ENCODE measurements at places on chromosomes 6 and 20.

DNA sequence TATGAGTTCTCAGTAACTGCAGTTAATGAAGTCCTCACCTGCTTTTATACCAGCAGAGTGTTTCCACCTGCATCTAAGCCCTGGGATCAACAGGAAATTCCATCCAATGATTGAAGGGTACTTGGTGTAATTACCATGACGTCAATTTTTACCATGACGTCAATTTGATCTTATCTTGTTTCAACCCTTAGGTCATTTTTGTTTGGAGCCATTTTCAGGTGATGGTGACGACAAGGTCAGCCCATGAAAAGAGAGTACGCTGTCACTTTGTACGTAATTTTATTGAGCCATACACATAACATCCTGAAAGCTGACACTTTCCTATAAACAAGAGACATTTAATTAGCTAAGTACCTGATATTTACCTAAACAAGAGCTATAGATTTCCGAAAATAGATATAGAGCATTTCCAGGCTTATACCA, at the start of gene CGA:
CGA (minus strand) TSS at position 20 of the 423 bp plus-strand sequence. CDS start 6,906 bp downstream, outside the sequence.
- DNase-seq = no peak

DNA sequence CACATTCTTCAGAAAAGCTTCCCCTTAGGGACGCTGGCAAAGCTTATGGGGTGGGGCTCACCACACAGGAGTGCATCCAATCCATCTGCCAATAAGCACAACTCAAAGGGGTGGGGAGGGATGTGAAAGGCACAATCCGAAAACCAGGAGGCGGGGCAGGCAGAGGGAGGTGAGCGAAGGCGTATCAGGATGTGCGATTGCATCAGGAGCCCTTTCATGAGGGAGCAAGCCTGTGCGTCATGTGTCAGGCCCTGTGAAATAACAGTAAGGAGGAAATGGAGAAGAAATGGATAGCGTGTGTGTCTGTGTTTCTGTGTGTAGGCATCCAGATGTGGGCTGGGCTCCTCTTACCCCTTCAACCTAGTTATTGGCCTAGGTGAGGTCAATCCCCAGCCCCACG, 382.4 kb upstream of the CDH4 start:
- no peak for DNase-seq

DNA sequence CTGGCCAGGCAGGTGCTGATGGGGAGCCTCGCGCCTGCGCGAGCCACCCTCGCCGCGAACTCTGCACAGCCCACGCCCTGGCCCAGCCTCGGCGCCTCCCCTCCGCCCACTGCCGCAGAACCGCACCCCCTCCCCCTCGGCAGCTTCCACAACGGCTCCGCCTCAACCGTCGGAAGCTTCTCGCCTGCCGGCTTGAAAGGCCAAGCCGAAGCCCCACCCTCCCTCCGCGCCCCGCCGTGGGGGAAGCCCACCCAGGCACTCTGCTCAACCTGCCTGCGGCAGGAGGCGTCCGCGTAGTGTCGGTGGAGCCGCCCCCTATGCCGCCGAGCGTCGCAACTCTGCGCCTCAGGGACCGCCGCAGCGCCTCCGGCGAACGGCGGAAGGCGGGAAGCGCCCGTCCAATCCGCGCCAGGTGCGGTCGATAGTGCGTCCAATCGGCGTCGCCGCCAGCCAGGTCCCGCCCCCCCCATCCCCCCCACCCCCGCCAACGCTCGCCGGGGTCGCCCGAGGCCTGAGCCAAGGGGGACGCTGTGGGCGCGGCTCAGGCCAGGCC, at the start of gene SYCP2:
SYCP2 (minus strand) TSS at position 342 of the 553 bp plus-strand sequence. CDS start 11,224 bp downstream, outside the sequence.
- DNase-seq = peak; percentile 56

GRCh38 chr6:75935473-75935793, 137.0 kb downstream of the IMPG1 start:
- no peak for DNase-seq

DNA sequence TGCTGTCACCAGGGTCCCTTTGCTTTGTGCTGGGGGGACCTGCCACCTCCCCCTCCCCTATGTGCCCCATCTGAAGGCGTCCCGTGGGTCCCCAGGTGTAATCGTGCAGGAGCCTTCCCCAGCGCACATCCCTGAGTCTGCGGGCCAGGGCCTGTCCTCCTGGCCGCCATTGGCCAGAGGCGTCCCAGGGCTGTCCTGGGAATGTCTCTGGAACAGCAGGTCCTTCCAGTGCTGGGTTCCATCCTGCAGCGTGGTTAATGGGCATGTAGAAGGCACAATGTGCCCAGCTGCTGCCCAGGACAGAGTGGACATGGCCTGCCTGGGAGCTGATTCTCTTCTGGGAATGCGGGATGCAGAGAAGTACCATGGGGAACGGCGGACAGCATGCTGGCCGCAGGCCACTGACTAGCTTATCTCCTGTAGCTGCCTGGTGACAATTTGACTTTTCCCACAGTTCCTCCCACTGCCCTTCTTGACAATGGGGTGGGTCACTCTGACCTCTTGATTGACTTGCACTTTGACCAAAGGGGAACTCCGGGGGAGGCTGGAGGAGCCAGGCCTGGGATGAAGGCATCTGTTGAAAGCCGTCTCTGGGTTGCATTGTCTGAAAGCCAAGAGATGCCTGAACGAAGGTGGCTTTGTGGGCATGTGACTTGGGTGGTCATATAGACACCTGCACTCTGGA, 64.0 kb downstream of the CTCFL start:
- DNase-seq = no peak

GRCh38 chr6:15502446-15503345, 160.1 kb downstream of the DTNBP1 start:
- no peak for DNase-seq

GRCh38 chr20:16477632-16478031, 95.6 kb downstream of the KIF16B start:
- no peak for DNase-seq

GRCh38 chr6:69785697-69786096, 11.1 kb downstream of the LMBRD1 start:
- no peak for DNase-seq

- DNase-seq = no peak
Observed at GRCh38 chr6:20916086-20916485, 381.8 kb downstream of the CDKAL1 start.

DNA sequence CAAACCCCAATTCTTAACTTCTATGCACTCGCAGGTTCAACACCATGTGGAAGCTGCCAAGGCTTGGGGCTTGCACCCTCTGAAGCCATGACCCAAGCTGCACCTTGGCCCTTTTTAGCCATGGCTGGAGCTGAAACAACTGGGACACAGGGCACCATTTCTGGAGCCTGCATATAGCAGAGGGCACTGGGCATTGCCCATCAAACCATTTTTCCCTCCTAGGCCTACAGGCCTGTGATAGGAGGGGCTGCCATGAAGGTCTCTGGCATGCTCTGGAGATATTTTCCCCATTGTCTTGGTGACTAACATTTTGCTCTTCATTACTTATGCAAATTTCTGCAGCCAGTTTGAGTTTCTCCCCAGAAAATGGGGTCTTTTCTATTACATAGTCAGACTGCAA, 484.7 kb downstream of the EPHA7 start:
- no peak for DNase-seq

DNA sequence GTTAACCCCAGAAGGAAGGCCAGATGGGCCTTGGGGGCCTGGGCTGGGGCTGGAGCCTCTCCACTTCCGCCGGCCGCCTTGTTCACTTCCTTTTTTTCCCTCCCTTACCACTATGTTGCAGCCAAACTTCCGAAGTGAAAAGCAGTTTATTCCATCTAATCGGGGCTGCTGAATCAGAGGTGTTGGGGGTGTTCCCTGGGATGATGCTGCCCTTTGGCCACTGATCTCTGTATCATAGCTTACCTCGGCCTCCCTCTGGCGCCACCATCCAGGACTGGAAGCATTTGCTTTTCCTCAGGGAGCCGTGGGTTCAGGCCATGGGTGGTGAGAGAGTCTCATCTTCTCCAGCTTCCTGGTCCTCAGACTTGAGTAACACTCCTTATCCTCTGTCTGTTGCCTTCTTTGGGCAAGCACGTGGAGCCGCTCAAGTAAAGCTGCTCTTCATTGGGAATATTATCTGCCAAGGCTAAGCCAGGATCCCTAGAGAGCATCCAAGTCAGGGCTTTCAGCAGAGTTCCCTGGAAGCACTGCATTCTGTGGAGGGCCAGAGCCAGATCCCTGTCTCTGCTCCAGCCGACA, 39.6 kb downstream of the SLX4IP start:
- DNase-seq = no peak

DNA sequence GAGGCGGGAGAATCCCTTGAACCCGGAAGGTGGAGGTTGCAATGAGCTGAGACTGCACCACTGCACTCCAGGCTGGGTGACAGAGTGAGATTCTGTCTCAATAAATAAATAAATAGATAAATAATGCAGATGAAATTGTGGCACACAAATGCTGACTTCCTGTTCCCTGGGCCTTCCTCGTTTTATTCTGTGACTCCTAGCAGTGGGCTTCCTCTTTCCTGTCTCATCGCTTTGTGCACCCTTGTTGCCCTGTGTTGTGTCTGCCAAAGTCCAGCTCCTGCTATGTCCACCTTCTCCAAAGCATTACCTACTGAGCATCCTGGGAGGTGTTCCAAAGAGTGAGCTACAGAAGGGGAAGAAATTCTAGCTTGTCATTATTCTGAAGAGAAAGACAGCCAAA, 100.2 kb upstream of the TIAM2 start:
- DNase-seq = no peak

DNA sequence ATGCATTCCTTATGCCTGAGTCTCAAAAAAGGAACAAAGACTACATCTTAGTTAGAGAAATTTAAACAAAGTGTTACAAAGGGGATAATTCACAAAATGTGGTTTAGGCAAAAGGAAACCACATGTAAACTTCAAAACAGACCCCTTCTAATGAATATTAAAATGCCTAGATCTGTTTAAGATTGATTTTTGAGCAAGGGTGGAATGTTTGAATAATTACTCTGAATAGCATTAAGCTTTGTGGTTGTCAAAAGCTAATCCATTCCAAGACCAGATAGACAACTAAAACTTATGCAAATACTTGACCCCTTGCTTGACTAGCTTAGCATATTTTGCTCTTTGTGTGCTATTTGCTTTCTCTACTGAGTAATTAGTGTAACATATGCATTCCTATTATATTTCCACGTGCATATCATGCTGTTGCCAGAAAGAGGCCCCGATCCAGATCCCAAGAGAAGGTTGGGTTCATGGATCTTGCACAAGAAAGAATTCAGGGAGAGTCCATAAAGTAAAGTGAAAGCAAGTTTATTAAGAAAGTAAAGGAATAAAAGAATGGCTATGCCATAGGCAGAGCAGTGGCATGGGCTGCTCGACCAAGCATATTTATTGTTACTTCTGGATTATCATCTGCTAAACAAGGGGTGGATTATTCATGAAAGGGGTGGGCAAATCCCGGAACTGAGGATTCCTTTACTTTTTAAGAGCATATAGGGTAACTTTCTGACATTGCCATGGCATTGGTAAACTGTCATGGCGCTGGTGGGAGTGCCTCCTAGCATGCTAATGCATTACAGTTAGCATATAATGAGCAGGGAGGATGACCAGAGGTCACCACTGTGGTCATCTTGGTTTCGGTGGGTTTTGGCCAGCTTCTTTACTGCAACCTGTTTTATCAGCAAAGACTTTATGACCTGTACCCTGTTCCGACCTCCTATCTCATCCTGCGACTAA, 1193.4 kb upstream of the EYS start:
- DNase-seq = no peak

GRCh38 chr6:85975957-85976356, 333.3 kb upstream of the SYNCRIP start:
- no peak for DNase-seq

- no peak for DNase-seq
Observed at GRCh38 chr20:25486377-25486776, 78.9 kb downstream of the GINS1 start.

GRCh38 chr20:6685181-6685582, 82.3 kb upstream of the BMP2 start:
- DNase-seq = no peak

DNA sequence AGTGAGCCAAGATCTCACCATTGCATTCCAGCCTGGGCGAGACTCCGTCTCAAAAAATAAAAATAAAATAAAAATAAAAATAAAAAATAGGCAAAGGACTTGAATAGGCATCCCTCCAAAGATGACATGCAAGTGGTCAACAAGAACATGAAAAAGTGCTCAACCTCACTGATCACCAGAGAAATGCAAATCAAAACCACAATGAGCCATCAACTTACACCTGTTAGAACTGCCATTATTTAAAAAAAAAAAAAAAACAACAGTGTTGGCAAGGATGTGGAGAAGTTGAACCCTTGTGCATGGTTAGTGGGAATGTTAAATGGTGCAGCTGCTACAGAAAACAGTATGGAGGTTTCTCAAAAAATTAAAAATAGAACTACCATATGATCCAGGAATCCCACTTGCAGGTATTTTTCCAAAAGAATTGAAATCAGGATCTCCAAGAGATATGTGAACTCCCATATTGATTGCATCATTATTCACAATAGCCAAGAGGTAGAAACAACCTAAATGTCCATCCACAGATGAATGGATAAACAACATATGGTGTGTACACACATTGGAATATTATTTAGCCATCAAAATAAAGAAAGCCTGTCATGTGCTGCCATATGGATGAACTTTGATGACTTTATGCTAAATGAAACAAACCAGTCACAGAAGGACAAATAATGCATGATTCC, 2.8 kb downstream of the C20orf203 start:
- no peak for DNase-seq

- no peak for DNase-seq
Observed at GRCh38 chr6:105111871-105112270, 67.9 kb downstream of the POPDC3 start.

DNA sequence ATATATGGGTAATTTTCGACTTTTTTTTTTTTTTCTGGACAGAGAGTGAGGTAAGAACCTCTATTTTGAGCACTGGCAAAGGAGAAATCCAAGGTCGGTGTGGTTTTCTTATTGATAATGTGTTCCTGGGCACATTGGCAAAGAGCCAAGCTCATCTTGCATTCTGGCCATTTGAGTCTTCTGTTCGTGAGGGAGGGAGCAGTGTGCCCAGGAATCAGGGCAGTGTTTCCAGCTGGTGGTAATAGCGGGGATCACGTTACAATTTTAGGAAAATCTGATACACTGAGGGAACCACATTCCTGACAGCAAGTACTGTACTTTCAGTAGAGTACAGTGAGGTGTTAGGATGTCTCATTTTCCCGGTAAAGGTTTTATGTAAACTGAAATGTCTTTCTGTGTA, 442.3 kb upstream of the MAP3K7 start:
- DNase-seq = no peak

- DNase-seq = no peak
Observed at GRCh38 chr20:10604865-10605440, 68.8 kb downstream of the JAG1 start.

GRCh38 chr6:70684794-70685493, 17.3 kb downstream of the SMAP1 start:
- DNase-seq = no peak

DNA sequence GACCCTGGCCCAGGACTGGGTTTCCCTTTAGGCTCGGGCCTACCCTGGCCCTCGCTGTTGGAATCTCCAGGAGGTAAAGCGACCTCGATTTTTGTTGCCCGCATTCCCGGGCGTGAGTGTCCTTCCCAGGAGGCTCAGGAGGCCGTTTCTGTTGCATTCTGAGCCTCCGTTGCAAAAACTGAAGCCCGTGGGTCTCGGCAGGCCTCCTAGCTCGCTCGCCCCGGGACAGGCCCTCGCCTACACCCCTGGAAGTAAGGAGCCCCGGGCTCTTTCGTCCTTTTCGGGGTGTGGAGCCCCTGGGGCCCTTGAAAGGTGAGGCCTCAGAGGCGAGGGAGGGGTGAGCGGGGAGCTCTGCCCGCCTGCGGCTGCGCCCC, 2.3 kb downstream of the NR2E1 start:
- DNase-seq = no peak

- no peak for DNase-seq
Observed at GRCh38 chr6:31037682-31038081, 27.4 kb downstream of the MUC22 start.
